Activated T-cell treated with anti-CD3 and anti-CD28 coated beads, Interleukin-2, amount 50 U/mL, for 72 hours (primary cell): ENCODE measurements at places on chromosomes 4 and X. TPM values are rescaled to one million over a fixed set of nuclear protein-coding genes. Genes with fewer than 3 reads are reported as not detected.

GRCh38 chrX:152917656-152918579, 20.1 kb downstream of the ZNF185 start:
- DNase-seq: no peak

- DNase-seq: no peak
Measured at GRCh38 chr4:7924163-7924562, 15.5 kb downstream of the AFAP1 start.

DNA sequence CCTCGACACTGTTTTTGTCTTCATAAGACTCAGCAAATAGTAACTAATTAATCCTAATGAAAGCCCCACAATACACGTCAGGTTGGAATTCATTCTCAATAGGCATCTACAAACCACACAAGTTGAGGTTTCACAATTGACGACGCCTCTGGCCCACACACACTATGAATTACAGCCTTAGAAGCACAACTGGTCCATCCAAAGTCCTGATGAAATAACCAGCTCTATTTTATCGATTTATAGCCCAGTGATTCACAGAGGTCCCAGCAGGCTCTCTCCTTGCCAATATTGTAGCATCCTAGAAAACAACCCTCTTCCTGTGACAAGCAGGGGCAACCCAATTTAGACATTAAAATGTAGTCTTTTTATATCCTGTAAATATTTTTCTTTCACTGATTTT, 112.1 kb downstream of the NR3C2 start:
- no peak for DNase-seq

TIGD4 gene
- total RNA-seq: 0.39 TPM

DNA sequence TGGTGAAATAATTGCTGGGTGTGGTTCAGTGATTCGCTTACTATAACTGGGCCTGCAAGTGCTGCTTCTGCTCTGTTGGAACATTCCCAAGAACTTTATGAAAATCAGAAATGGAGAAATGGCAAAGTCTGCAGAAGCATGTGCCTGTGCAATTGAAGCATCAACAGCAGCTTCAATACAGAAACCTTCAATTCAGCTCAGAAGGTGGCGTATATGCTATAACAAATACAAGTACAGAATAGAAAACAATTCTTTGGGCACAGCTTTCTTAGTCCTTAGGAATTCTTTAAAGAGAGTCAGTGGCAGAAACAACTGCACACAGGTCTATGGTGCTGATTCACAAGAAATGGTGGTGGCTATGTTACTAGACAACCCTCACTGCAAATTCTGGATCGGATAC, 18.0 kb upstream of the PDHA2 start:
- DNase-seq: no peak

DNA sequence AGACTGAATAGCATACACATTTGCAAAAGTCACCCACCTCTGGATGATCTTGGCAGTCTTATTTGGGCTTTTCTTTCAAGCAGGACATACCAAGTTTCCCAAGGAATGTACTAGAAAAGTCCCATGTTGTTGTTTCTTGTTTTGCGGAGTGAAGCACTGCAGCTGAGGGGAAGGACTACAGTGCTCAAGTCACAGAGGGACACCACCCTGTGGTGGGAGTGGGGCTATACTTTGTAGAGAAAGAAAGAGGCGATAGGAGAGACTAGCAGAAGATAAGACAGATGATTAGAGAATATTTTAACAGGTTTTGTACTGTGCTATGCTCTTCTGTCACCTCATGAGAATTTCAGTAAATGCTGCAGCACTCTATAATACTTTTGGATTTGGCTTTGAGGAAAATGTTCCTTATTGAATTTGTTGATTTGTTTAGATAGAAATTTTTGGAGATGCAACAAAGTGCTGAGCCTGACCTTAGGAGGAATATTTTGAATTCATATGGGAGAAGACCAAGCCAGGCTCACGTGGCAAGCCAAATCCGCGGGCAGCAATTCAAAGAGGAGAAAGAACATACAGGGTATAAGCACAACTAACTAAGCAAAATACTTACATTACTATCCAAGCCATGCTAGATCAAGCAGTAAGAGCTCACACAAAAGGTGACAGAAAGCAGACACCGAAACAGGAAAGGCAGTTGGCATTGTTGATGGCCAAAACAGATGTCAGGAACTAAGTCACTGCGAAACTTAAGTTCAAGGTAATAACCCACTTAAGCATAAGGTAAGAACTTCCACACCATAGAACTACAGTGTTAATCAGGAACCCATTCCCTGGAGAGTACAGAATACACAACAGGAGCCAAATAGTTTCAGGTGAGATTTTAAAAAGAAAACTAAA, 280.3 kb upstream of the INTU start:
- no peak for DNase-seq

DNA sequence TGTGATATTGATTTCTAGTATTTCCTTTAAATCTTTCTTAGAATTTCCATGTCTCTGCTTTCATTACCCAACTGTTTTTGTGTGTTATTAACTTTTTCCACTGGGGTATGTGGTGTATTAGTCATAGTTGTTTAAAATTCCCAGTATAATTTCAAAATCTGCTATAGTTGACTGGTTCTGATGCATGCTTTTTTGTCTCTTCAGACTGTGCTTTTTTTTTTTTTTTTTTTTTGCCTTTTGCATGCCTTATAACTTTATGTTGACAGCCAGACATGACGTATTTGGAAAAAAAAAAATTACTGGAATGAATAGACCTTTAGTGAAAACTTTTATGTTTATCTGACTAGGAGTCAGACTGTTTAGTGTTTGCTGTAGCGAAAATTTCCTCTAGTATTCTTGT, 580.4 kb downstream of the ANKRD50 start:
- no peak for DNase-seq

SSX1 gene
- total RNA-seq: not detected

- no peak for DNase-seq
Measured at GRCh38 chr4:78362310-78362709, 189.3 kb upstream of the ANXA3 start.

PPP2R3B gene
- total RNA-seq: 44.7 TPM

DNA sequence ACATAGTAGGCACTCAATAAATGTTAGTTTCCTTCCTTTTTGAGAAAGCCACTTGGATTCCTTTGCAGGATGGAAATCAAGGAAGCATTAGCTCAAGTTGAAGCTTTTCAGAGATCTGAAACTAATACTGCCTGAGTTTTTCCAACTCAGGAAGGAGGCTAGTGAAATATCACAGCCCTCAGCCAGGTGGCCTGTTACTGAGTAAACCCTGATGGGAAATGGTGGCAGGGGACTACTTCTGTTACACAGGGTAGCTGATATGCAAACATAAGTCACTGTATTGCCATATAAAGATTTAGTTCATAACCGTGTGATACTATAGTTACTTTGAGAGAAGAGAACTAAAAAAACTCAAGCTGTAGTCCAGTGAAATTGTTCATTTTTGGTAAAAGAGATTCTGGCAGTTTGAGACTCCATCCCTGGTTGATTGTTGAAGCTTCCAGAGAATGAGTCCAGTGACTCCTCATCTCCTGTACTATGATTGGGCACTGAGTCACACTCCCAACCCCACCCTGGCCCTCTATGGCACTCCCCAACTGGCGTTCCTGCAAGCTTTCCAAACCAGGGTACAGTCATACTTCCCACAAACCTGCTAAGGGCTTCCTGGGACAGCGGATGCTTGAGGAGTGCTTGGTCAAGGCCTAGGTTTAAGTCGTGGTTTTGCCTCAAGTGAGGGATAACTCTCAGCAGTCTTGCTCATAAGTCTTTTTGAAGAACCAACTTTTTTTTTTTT, 81.8 kb downstream of the MID1IP1 start:
- no peak for DNase-seq

DNA sequence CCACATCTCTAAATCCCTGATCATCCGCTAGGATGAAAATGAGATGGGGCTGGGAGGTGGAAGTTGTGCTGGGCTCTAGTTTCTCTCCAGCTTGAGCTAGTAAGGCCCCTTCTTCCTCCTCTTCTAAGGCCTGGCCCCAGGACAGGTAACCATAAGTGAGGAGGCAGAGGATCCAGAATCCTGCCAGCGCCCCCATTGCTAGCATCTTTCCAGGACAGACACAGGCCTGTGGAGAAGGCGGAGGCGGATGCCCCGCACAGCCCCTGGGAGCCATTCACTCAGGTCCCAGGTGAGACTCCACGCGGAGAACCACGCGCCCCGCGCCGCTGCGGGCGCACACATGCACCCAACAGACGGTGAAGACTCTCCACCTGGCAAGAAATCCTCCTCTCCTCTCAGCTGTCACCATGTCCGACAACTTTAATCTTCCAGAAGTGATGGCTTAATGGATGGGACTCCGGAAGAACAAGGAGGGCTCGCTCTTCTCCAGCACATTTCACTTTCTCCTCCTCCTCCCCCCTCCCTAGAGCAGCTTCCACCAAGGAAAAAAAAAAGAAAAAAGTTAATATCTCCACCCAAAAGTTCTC, 793 bp downstream of the ARSJ start:
- DNase-seq: no peak

- DNase-seq: no peak
Measured at GRCh38 chr4:124386163-124386562, 326.4 kb downstream of the ANKRD50 start.

TCEAL5 gene
- not detected for total RNA-seq

DNA sequence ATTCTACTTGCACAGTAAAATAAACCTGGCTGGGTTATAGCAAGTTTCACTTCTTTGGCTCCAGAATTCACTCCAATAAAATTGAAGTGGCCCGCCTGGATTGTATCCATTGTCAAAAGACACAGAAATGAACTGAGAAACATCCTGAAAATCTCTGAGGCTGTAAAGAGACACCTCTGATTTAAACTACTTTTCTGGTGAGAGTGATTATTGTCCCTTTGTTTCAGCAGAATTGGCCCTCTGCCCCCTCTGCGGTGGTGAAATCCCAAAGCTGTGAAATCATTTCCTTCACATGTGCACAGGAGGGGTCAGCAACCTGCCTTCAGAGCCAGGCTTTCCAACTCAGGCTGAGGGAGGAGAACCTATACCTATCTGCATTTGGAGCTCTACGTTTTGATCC, 23.0 kb downstream of the GAB3 start:
- no peak for DNase-seq

DNA sequence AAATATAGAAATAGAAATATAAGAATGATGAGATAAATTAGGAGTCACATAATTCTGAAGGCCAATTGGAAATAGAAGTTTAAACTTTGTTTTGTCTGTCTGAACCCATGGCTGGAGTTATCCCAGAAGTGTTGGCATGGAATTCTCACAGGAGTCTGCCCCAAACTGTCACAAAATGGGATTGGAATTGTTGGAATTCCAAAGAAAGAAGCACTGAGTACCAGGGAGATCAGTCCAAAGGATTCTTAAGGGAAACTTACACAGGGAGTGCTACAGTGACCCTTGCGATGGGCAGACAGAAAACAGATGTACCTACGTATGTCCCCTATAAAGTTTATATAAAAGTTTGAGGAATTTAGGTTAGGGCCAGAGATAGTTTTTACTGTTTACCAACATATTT, 1607.7 kb downstream of the ARAP2 start:
- DNase-seq: no peak

- DNase-seq: peak; percentile 33
Measured at GRCh38 chrX:153766098-153766817, 2.2 kb downstream of the PLXNB3 start.

SCFD2 gene
- 15.5 TPM for total RNA-seq

CLCN4 gene
- total RNA-seq: 0.02 TPM

CXCL5 gene
- total RNA-seq: not detected

DNA sequence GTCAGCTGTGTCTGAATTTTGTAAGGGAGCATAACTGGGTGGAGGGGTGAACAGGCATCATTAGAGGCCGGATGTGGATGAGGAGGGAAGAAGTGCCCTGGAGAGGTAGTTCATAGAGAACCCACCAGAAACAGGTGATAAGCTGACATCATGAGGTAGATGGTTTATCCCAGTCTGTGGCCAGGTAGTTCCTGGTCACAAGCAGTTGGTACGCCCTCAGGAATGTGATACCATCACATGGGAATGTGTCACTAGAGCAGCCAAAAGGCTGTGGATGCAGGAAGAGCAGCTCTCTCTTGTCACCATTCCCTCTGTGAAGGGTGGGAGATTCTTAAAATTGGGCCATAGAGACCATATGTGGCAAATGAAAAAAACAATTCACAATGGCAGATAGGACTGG, 21.9 kb downstream of the MSN start:
- DNase-seq: no peak

GRCh38 chr4:13541176-13541604, 3.1 kb downstream of the NKX3-2 start:
- no peak for DNase-seq

DNA sequence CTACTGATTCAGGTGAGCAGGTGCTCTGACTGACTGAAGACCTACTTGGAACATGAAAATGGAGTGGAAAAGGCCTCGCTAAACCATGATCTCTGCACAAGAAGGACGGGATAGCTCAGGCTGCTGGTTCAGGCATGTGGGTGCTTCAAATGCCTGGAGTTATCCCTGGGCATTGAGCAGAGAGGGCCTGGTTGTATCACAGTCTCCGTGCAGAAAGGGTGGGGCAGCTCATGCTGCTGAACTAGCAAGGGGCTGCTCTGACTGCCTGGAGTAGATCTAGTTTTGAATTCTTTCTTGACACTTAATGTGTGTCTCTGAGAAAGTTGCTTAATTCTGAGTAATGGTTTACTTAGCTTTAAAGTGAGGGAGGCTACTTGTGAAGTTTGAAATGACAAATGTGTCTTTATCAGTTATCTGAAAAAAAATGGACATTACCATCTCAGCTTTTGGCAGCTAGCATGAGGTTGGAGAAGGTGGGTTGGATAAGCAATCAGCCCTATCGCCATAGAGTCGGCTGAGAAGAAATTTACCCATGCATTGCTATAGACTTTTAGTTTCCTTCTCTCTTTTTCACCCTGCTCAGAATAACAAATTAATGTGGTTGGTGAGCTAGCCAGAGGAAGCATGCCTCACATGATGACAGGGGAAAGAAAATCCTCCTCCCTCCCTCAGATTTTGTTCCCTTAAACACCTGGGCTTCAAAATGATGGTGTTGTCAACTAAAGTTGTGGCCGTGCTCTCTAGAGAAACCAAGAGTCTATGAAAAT, 832.4 kb downstream of the STIM2 start:
- DNase-seq: no peak

- no peak for DNase-seq
Measured at GRCh38 chr4:8723222-8723980, 130.8 kb downstream of the CPZ start.

BMP3 gene
- total RNA-seq: not detected

DNA sequence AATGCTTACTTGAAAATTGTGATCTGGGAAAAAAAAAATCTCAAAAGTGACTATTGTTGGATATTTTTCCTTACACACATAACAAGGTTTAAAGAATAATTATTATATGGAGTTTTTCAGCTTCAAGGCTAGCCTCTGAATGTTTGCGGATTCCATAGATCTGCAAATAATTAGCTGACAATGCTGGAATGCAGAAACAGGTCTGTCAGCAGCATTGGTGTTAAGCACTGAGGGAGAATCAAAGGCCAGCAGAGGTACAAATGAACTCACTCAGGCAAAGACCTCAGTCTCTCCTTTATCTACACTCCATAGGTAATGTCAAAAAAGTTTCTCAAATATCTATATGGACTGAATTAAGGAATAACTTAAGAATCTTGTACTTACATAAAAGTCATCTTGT, 35.1 kb downstream of the SMIM31 start:
- DNase-seq: no peak

SCML1 gene
- total RNA-seq: 3.2 TPM

GPRASP1 gene
- 5.9 TPM for total RNA-seq

MAGEA1 gene
- not detected for total RNA-seq
